ENCODE measurements at places on chromosomes 6 and 20.

DNA sequence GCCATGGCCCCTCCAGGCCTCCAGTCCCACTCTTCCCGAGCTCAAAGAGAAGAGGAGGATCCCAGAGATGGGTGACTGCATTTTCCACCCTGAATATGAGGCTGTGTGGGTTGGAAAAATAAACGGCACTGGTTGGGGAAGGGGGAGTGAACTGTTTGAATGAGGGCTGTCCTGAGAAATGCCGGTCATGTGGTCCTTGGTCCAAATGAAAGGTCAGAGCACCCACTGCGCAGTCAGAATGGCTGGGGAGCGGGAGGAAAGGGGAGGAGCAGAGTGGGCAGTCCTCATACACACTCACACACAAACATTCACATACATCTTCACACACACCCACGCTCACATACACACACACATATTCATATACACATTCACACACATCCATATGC is 83.1 kb downstream of the MRPL14 start:
- no peak for DNase-seq

DNA sequence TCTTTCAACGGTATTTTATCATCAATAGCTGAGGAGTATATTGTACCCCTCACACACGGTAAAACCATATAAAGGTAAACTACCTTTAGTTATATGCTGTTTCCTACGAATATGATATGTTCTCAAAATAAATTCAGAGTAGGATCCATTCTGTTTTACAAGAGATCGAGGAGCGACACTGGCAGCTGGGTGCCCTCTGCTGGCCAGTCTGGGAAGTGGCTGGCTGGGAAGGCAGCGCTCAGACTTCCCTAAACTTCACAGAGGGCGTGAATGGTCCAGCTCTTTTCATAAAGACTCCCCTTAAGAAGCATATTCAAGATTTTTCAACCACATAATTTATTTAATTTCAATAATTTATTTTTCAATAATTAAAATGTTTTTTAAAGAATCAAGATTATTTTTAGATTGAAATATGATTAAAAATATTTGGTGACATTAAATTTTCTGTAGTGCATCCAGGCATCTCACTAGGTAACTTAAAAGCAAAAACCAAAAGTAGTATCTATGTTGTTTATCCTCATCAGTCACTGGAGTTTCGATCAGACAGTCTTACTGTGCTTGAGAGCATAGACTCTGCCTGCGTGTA is 187.5 kb upstream of the PDE10A start:
- DNase-seq: peak; percentile 77

DNA sequence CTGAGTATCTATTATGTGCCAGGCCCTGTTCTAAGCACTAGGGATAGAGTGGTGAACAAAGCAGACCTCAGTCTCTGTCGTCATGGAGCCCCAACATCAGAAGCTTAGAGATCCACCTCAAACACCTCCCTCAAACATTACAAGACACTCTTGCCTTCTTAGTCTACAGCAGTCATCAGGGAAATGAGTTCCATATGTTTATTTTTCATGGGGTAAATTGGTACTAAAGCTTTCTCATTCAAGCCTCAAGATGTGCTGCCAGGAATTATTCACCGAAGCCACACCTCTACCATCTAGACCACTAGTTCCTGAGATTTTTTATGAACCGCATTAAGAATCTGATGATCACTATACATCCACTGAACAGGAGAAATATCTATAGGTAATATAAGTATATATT is 59.0 kb upstream of the TFB1M start:
- DNase-seq: no peak

GRCh38 chr20:376750-377149 is 3.8 kb upstream of the TRIB3 start:
- DNase-seq: no peak

DNA sequence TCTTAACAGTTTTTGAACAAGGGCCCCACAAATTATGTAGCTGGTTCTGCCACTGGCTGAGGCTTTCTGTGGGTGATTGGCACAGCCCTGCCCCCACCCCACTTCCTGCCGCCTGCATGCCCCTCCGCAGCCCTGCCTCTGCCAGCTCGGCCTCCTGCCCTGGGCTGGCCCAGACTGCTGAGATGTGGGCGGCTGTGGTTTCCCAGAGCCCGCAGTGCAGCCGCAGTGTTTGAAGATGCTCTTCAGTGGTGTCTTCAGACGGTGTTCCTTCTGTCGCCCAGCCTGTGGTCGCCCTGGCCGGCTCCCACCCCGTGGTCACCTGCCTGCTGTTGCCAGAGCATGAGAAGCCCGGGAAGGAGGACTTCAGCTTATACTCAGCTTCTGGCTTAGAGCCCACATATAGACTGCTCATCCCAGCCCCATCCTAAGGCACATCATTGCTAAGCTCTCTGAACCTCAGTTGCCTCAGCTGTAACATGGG is 154.3 kb downstream of the VEGFA start:
- no peak for DNase-seq

DNA sequence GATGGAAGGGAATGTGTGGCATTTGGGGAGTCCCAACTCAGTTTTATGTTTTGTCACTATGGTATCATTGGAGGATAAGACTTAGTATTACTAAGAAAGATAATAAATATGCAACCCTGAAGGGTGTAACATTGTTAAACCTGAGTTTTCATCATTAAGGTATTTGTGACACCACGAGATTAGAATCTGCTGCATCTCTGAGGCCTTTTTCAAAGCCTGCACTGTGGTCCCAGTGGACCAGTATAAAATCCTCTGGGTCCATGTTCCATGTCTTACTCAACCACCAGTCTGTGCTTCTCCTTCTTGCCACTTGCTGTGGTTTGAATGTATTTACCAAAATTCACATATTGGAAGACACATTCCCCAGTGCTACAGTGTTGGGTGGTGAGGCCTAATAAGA is 130.6 kb downstream of the TBX18 start:
- no peak for DNase-seq

DNA sequence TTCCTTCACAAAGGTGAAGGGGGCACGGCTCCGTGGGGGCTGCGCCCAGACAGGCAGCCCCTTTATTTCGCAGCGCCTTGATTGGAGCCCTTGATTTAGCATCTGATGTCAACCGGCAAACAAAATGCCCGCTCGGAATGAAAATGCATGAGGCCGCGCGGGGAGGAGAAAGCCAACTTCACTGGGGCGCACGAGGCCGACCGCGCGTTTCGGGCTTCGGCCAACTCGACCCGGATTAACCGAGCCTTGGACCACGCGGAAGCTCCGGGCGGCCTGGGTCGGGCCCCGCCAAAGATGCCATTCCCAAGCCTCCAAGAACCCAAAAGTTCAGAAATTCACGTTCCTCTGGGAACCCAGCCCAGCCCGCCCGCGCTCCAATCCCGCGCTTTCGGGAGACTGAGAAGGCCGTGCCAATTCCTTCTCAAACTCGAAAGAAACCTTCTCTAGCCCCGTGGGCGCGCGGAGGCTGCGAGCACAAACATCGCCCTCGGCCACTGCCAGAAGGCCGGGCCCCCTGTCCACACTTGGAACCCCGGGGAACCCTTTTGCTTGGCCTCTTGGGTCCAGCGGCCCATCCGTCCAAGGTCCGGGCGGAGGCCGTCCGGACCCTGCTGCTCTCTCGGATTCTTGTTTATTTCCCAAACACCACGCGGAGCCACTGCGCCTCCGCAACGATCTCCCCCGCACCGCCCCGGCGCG is 879 bp upstream of the INSM1 start:
- DNase-seq: no peak

DNA sequence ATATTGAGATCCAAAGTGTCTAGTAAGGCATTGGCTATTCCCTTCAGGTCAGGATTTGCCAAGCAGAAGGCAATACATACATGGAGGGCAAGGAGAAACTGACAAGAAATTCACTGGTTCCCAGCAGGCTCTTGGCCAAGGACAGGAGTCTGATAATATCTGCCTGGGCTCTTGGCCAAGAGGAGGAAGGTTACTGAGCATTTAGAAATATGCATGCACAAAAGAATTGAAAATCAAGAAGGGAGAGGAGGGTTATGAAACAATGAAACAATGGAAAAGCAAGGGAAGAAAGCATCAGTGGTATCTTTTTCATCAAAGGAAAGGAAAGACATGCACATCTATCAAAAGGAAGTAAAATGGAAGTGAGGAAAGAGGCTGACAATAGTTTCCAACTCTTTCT is 42.4 kb downstream of the ARHGAP18 start:
- no peak for DNase-seq

DNA sequence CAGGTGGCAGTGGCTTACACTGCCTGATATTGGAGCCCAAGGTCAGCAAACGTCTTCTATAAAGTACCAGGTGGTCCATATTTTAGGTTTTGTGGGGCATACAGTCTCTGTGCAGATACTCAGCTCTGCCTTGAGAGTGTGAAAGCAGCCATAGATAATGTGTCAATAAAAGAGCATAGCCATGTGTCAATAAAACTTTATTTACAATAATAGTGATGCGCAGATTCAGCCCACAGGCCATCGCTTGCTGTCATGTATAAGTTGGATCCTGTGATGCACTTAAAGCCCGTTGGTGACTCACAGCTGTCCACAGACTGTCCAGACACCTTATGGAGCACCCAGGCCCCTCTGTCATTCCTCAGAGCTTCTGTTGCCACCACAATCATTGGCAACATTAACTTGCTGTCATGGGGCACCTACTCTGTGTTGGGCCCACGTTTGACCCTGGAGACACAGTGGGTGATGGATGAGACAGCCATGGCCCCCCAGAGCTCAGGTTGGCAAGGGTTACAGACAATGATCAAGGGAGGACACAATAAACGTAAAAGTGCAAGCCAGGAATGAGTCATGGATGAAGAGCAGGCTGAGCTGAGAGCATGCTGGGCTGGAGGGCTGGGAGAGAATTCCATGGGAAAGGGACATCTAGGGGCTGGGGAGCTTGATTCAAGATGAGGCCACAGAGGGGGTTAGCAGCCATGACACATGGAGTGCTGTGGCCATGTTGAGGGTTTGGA is 173.6 kb downstream of the TAF4 start:
- no peak for DNase-seq

DNA sequence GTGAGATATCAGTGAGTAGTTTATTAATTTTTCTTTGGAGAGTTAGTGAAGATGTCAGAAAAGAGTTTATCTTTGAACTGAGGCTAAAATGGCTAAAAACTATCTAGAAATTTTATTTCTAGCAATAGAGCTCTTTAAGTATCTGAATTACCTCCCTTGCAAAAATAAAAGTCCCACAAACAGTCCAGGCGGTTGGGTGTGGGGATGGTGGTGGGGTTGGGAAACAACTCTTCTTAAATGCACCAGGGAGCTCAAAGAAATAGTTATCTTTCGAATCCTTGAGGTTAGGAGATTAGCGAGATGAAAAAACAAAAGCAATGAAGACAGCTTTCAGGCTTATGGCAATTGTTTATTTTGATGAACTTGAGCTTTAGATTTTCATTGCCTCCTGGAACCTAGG is 1299.1 kb upstream of the ADGRB3 start:
- no peak for DNase-seq

- no peak for DNase-seq
Observed at GRCh38 chr6:85975957-85976356, 333.3 kb upstream of the SYNCRIP start.

- no peak for DNase-seq
Observed at GRCh38 chr6:15754035-15754705, 91.3 kb upstream of the DTNBP1 start.

DNA sequence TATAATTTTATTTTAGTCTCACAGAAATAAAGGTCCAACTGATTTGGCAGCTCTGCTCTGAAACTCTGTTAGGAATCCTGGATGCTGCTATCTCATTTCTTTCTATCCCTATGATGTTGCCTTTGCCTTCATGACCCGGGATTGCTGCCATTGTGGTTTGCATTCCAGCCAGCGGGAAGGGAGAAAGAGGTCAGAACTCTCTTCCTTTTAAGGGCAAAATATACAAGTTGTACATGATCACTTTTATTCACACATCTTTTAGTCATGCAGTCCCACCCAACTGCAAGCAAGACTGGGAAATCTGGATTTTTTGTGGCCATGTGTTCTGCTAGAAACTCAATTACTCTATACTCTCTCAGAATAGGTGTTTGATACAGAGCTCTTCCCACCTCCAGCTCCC is 263.1 kb upstream of the ZFP64 start:
- no peak for DNase-seq

DNA sequence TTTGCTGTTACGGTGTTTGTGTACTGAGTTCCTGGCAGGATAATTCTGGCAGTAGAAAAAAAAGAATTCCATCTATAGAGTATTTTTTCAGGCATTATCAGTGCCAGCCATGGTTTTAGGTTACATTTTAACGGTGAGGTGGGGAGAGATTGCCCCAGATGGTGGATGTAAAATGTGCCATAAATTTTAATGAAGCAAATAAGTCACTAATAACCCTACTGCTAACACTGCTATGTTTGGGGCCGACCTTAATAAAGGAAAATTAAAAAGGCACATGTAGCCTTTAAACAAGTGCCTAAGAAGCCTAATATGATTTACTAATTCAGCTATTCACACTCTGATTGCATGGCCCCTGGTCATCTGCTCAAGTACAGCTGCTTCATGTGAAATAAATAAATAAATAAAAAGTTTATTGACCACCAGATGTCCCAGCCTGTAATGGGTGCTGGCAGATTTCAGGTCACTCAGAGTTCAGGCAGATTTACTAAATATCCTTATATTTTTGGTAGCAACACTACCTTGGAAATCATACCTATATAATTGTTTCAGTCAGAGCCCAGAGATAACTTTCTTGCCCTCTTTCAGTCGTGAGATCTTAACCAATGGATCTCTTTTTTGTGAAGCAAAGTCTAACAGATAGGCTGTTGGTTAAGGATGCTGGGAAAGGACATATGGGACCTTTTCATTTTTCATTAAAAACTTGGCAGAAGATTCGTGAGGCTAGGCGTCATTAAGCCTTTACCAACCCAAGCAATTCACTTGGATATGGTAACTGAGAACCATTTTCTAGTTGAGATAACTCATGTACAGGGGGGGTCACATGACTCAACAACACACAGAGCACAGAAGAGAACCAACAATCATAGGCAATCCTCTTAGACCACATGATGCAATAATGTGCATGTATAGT is 495.0 kb upstream of the NRSN1 start:
- no peak for DNase-seq

Data from Calu3 (cell line).